Tibial nerve (tissue), 4 donors: ENCODE measurements at places on chromosomes 11 and 22. TPM values are rescaled to one million over a fixed set of nuclear protein-coding genes. Genes with fewer than 3 reads are reported as not detected.

Gene IGLL1
- not detected for total RNA-seq

Gene OR6T1
- not detected for total RNA-seq

Gene ENTHD1
- 0.59 TPM for total RNA-seq

Gene MRGPRE
- not detected for total RNA-seq

Gene LAYN
- 4.6 TPM for total RNA-seq

Gene FBLN1
- total RNA-seq = 441 TPM

GRCh38 chr22:38032681-38033521 is 24.3 kb upstream of the PICK1 start:
- peak; percentile 61 for DNase-seq

- DNase-seq = no peak
Measured at GRCh38 chr11:93114304-93114703, 83.5 kb downstream of the SLC36A4 start.

GRCh38 chr22:22983816-22984215 is 86.5 kb upstream of the GNAZ start:
- no peak for DNase-seq

DNA sequence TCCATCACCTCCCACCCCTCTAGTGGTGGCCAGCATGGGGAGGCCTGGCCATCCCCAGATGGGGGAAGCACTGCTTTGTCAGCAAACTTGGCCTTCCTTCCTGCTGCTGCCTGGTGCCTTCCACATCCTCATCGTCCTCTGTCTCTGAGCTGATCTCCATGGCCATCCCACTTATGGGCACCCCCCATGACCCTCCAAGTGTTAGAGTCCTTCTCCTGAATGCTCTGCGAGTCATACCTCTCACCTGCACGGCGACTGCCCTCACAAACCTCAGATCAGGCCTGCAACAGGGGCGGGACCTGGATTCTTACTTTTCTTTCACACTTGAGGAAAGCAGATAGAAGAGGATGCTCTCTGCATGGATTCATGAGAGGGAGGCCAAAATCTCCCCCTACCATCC is 24.0 kb downstream of the POU2AF1 start:
- DNase-seq = no peak

DNA sequence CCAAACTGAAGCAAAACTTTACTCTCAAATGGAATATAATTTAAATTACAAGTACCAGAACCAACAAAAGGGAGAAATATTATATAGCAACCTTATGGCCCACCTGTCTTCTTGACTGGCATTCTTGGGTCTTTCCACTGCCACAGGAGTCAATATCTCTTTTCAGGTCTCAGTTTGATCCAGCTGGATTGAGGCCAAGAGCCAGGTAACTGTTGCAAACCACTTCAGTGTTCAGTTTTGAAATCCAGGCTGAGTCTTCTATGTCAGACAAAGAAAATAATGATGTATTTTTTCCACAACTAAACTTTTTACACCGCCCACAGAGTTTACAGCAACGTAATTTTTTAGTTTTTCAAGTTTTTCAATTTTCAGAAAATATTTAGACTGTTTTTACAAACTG is 648 bp downstream of the DLG2 start:
- DNase-seq = no peak

DNA sequence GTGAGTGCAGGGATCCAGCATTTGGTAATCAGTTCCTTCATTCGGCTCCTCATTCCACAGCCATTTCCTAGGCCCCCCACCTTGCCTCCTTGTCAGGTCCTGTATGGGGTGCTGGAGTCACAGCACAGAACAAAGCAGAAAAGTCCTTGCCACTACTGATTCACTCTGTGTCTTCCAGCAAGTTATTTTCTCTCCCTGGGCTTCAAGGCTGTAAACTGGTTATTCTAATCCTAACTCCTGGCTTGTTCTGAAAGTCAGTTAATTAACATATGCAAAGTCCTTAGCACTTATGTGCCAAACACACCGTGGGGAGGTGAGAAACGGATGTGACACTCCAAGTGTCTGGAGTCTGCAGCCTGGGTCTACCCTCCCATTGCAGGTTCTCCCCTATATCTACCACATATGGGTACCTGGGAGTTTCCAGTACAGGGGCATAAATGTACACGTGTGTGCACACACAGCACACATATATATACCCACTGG is 30.6 kb upstream of the PDE2A start:
- no peak for DNase-seq

GRCh38 chr11:46335890-46336562 is 11.2 kb upstream of the DGKZ start:
- no peak for DNase-seq

GRCh38 chr11:119188887-119189286 is 3.6 kb downstream of the NHERF4 start:
- DNase-seq = no peak

- DNase-seq = no peak
Measured at GRCh38 chr11:92314499-92314898, 89.9 kb downstream of the FAT3 start.

DNA sequence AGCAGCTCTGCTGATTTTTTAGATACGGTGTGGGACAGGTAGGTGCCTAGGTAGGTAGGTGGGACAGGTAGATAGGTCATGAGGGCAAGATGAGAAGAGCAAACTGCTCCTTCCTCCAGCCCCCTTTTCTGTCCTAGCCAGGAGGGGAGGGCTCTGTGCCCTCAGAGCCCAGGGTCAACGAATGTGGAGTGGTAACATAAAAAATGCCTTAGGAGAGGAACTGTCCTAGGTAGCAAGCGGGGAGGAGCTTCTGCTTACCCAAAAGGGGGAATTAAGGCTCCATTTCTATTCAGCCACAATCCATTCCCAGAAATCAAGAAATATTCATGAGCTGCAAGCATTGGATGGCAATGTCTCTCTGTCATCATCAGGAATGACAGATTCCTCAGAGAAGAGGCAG is 234.8 kb downstream of the GRIK4 start:
- no peak for DNase-seq

DNA sequence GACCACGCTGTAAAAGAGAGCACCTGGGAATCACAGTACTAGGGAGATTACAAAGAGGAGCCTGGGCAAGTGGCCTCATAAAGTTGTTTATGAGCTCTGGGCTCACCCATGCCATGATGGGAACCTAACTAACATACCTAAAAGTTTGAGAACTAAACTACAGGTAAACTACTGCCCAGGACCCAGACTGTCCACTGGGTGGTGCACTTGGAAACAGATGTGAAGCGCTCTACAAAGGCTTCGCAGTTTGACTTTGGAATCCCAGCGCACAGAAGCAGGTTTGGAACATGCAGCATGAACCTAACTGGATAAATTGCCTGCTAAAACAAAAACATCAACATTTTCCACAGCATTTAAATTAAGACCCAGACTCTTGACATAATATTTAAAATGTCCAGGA is 418.6 kb downstream of the FAM181B start:
- peak; percentile 12 for DNase-seq

DNA sequence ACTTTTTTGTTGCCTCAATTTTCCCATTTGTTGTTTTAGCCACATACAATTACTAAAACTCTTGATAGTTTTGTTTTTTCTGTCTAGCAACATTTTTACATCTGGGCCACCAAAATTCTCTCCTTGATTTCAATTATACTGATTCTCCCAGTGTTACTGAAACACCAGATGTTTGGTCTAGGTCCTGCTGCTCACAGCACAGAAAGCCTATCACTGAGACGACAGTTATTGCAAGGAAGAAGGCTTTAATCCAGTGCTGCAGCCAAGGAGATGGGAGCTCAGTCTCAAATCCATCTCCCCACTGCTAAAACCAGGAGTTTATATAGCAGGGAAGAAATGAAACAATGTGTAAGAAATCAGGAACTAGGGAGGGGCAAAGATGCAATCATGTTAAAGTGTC is 837.7 kb upstream of the CNTN5 start:
- DNase-seq = no peak

DNA sequence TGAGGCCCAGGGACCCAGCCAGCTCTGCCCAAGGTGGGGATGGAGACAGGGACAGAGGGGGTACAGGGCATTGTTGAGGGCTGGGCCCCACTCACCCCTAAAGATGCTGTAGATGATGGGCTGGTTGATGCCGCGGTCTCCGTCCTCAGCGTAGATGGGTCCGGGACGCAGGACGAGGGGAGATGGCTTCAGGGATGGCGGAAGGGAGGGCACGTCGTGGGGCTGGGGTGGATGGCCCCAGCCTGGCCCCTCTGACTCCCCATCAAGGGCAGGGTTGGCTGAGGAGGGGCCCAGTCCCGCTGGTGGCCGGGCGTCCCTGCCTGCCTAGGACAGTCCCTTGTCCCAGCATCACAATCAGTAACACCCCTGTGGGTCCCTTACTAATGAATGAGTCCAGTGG is 4.5 kb upstream of the IRF7 start:
- DNase-seq = no peak

DNA sequence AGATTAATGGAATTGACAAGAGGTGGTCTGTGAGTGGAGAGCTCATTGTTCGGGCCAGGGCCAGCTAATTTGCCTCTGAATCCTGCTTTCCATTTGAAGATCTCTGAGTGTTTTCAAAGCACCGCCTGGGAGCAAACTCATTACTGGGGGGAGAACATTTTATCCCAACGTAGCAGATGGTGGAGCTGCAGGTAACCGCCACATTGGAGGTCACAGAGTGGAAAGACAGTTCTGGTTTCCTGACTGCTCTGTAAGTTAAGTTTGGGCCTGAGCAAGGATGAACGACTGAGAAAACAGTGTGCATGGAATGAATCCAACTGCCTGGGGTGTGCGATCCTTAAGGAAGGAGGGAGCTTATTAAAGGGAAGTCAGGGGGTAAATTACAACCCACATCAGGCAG is 30.5 kb downstream of the LMO2 start:
- DNase-seq = no peak

DNA sequence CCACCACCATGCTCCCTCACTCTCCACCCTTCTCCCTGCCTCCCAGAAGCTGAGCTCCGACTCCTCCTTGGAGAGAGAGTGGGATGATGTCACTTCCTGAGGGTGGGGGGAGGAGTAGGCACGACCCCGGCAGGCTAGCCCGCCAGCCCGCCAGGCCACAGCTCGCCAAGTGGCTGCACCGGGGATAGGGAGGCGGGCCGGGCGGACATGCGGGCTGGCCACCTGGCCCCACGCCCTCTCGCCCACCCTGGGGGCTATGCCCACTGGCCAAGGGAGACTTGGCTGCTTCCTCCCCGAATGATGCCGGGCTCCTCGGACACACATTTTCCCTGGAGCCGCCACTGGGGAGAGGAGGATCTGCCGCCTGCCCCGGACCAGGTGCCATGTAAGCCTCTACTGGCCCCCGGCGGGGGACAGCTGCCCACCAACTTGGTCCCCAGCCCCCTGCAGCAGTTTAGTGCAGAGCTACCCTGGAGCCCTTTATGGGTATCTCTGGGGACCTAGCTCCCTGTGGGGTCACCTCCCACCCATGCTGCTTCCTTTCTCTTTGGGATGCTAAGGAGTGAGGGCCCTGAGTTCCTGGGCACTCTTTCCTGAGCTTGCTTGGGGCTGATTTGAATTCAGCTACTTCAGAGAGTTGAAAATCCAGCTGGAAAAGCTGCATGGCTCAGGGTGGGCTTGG is 33.7 kb upstream of the MYRF start:
- no peak for DNase-seq

GRCh38 chr11:1121331-1121812 is 36.4 kb upstream of the MUC5AC start:
- no peak for DNase-seq

DNA sequence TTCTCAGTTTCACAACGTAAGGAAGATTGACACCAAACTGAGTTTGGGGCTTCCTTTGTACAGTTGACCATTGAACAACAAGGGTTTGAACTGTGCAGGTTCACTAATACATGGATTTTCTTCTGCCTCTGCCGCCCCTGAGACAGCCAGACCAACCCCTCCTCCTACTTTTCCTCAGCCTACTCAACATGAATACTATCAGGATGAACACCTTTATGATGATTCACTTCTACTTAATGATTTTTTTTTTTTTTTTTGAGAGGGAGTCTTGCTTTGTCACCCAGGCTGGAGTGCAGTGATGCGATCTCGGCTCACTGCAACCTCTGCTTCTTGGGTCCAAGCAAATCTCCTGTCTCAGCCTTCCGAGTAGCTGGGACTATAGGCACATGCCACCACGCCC is 14.6 kb downstream of the RBM4 start:
- DNase-seq = no peak

DNA sequence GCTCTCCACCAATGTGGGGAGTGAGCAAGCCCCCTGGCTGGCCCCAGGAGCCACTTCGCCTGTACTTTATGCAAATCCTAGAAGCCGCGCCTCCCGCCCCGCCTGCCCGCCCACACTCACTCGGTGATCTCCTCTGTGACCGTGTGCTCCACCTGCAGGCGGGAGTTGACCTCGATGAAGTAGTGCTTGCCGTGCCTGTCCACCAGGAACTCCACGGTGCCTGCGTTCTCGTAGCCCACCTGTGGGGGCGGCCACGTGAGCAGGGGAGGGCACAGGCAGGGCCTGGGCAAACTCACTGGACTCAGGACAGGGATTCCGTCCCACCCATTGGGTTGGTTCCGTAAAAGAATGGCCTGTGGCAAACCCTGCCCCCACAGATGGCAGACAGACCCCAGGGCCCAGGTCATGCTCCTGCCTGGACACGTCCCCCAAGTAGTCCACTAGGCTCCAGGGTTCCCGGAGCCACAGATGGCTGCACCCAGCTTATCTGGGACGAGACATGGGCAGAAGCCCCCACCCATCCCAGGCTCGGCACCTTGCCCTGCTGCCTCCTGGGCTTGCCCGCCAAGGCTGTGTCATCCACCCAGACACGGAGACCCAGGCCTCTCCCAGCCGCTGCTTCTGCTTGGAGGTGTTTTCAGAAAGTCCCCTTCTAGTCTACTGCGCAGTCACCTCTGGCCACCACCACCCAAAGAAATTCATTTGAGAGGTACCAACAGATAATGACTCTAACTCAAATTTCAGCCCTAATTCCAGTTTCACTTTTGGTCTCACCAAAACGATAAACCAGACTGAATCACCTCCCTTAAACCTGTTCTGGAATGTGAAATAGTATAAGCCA is 12.1 kb downstream of the LRFN4 start:
- no peak for DNase-seq

GRCh38 chr11:46520971-46521745 is 72.7 kb downstream of the AMBRA1 start:
- DNase-seq = no peak

GRCh38 chr22:19772673-19773469 is 12.3 kb downstream of the TBX1 start:
- DNase-seq = no peak

- DNase-seq = no peak
Measured at GRCh38 chr22:44348971-44349560, 36.3 kb upstream of the SHISAL1 start.
